ENCODE measurements at places on chromosomes 4 and X.

- no peak for DNase-seq
These were observed 30.5 kb upstream of the COL25A1 start for GRCh38 chr4:109332926-109333464.

DNA sequence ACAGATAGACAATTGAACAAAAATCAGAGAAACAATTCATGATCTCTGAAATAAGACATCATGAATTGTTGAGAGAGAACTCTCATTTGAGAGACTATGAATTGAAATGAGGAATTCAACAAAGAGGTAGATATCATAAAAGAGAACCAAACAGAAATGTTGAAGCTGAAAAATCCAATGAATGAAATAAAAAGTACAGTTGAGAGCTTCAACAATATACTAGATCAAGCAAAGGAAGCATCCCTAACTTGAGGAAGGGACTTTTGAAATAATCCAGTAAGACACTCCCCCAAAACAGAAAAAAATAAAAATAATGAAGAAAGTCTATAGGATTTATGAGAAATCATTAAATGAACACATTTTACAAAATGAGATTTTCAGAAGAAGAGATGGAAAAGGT is 310.0 kb upstream of the PCDH10 start:
- no peak for DNase-seq

DNA sequence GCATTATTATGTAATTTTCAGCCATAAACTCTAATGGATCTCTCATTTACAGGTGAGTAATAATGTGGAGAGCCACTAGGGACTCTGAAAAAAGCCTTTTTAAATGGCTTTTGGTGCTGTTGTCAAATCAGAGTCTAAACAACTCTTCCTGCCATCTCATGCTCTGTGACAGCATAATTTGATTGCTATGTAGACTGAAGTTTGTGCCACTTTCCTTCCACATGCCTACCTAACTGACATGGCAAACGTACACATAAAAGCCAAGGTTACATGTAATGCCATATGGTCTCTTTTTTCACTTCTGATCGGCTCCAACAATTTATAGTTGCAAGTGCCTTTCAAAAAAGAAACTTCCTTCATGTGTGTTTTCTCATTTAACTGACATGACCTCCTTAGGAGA is 94.3 kb downstream of the SH2D1A start:
- DNase-seq, result no peak

GRCh38 chr4:186149872-186150271 is 41.5 kb upstream of the CYP4V2 start:
- no peak for DNase-seq

- no peak for DNase-seq
These were observed 854.9 kb upstream of the HTR2C start for GRCh38 chrX:113728937-113729336.

- no peak for DNase-seq
These were observed 21.2 kb downstream of the NSG1 start for GRCh38 chr4:4408132-4408523.

DNA sequence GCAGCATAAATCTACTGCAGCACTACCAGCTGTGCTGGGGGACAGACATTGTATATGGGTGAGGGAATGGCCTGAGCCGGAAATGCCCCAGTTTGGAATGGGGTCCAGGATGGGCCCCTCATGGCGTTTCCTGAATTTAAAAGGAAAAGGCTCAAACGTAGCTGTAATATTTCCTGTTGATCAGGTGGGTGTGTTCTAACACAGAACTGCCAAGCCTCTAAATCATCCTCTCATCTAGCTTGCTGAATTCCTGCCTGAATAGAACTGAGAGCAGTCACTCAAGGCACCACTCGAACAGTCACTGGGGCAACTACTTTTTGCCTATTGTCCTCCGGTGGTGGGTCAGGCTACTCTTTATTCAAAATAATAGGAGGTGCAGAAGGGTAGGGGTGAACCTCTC is 28.7 kb downstream of the ADH6 start:
- no peak for DNase-seq

- DNase-seq, result no peak
These were observed 722 bp upstream of the TMEM33 start for GRCh38 chr4:41934514-41934900.

DNA sequence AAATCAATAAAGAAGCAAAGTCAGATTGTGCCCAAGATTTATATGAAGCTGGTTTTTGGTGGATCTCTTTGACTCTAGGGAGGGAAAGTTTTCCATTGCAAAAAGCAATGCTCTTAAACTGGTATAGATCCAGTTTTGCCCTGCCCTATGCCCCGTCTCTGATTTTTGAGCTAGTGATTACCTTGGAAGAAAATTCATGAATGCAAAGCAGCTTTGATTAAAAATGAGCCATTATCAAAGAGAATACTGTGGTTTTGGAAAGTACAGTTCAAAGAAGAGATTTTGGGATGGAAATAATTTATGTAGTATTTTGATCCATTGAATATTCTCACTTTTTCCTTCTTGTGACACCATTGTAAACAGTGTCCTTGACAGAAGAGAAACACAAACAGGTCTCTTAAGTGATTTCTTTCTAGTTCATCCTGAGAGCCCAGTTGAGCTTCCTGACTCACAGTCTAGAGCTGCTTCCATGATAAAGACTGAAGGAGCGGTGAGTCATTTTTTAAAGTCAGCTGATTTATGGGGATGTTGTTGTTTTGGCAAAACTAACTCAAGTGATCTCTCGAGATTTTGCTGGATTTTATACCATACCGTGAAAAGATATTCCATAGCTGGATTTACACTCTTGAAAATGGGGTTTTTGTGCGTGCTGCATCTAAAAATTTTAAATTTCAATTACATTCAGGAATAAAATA is 76.7 kb downstream of the AFF1 start:
- DNase-seq, result no peak

DNA sequence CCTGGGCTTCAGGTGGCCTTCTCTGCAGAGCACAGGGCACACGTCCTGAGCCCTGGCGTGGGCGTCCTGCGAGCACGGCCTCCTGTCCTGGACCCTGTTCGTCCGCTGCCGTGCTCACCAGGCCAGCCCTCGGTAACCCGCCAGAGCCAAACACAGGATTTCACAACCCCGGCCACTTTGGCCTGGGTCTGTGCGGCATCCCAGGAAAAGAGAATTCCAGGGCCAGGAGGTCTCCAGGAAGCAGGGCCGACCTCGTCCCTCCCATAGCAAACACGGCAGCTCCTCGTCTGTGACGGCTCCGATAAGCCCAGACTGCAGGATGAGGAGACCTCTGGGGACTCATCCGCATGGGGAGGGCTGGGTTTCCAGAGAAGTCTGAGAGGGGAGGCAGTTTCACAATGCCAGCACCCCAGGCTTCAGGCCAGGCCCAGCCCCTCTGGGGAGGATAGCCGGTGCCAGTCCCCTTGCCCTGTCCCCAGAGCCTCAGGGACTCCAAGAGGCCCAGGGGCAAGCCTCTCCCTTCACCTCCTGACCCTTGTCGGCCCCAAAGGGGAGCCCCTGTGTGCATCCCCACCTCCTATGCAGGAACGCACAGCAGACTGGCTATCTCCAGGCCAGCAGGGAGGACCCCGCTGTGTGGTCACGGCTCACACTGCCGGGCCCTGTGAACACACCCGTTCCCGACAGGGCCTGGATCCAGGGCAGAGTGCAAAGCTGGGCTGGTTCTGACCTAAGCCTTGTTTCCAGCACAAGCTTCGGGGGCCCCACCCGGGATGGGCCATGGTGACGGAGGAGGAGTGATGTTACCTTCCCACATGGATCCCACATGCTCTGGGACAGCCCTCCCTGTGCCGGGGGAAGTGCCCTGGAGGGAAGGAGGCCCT is 22.3 kb upstream of the HTRA3 start:
- DNase-seq, result no peak

DNA sequence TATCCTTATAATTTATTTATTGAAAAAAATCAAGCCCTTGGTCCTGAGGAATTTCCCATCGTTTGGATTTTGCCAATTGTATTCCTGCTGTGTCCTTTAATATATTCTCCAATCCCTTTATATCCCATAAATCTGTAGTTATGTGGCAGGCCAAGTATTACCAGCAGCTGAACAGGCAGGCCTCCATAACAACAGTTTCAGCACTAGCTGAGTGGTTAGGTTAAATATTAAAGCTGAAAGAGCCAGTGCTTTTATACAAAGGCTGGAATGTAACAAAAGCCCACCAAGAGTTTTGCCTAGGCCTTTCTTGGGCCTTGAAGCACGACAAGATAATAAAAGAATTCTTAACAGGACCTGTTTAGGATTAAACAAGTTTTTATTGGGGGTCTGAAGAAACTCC is 366.6 kb upstream of the GALNT7 start:
- DNase-seq, result no peak

DNA sequence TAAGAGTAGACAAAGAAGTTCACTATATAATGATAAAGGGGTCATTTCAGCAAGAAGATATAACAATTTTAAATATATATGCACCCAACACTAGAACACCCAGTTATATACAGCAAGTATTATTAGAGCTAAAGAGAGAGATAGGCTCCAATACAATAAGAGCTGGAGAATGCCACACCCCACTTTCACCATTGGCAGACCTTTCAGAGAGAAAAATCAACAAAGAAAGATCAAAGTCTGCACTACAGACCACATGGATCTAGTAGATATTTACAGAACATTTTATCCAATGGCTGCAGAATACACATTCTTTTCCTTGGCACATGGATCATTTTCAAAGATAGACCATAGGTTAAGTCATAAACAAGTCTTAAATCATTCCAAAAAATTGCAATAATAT is 479.7 kb upstream of the DIAPH2 start:
- DNase-seq, result no peak

DNA sequence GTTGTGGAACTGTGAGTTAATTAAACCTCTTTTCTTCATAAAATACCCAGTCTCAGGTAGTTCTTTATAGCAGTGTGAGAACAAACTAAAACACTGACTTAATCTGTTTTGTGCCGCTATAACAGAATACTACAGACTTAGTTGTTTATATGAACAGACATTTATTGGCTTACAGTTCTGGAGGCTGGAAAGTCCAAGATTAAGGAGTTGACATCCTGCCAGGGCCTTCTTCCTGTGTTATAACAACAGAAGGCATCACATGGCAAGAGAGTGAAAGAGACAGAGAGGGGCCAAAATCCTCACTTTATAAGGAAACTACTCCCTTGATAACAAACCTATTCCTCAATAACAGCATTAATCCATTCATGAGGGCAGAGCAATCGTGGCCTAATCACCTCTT is 42.5 kb upstream of the KCNIP4 start:
- DNase-seq, result no peak

- DNase-seq, result no peak
These were observed 18.2 kb downstream of the ELF4 start for GRCh38 chrX:130091980-130092522.

- no peak for DNase-seq
These were observed 11.0 kb upstream of the CXCL2 start for GRCh38 chr4:74109870-74110605.

- DNase-seq, result no peak
These were observed 11.3 kb downstream of the DOCK11 start for GRCh38 chrX:118506805-118507480.

DNA sequence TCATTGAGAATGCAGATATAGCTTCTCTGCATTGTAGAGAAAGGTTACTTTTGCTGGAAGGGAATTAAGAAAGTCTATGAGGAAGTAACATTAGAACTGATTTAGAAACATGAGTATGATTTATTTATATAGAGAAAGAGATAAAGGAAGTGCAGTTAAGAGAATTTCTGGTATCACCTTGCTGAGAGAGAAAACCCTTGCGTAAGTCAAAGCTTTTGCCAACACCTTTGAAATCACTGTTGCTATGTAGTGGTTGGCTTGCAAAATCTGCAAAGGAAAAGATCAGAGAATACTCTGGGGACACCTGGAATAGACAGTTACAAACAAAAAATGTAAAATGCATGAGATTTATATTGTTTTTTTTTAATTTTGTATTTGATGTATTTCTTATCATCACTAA is 137.3 kb upstream of the RXFP1 start:
- DNase-seq, result no peak

DNA sequence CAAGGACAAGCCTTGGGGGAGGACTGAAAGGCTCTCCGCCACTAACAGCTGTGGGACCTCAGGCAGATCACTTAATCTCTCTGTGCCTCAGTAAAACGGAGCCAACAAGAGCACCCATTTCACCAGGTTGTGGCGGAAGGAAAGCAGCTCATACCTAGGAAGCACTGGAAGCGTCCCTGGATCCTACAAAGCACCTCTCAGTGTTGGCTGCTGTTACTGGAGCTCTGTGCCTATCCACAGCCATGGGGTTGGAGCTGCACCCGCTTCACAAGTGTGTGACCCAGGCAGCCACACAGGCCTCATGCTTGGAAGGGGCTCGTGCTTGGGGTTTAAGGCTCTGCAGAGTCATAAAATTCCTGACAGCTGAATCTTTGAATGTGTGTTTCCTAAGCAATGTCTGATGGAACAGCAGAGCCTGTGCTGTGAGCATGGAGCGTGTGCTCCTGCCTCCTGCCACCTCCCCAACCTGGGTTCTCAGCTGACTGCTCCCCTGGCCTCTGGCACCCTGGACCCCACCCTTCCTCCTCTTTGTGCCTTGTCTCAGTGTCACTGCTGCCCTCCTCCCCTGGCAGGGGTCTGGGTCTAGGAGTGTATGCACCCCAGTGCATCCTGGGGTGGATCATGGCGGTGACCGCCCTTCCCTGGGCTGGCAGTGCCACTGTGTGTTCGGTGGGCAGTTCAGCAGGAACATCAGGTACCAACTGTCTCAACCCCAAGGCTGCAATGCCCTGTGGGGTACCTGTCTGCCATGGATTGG is 14.4 kb upstream of the MAN2B2 start:
- no peak for DNase-seq

DNA sequence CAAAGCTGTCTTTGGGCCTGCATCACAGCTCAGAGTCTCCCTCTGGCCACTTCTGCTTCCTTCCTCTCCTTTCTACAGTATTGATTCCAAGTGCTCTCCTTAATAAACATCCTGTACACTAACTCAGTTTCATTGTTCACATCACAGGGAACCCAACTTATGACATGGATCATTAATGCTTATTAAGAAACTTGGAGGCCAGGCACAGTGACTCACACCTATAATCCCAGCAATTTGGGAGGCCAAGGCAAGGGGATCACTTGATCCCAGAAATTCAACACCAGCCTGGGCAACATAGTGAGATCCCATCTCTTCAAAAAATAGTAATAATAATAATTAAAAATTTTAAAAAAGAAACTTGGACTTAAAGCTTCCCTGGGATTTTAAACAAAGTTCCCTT is 89.2 kb upstream of the EFHC2 start:
- no peak for DNase-seq

DNA sequence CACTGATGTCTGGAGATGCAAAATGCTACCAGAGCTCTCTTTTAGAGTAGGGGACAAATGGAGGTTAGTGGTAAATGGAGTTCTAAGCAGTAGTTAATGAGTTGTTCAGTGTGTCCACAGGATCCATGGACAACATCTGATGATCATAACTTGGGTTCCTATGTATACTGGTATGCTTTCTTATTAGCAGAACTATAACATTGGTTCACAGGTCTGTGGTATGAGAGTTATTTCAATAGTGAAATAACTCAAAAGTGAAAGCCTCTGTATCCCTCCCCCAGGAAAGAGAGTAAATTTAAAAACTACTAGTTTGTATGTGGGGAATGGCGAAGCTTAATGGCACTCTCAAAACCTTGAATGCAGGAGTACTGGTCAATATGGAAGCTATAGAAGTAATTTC is 363.5 kb upstream of the EMCN start:
- no peak for DNase-seq

GRCh38 chr4:23768541-23768940 is 121.3 kb downstream of the PPARGC1A start:
- DNase-seq, result no peak

- no peak for DNase-seq
These were observed 30.0 kb downstream of the CTBP1 start for GRCh38 chr4:1218634-1219565.

GRCh38 chrX:136865270-136866158 is 15.0 kb downstream of the RBMX start:
- DNase-seq, result no peak

GRCh38 chrX:73944563-73944908 is 359.4 kb upstream of the ZCCHC13 start:
- DNase-seq, result no peak

- DNase-seq, result no peak
These were observed 49.4 kb upstream of the PRR32 start for GRCh38 chrX:126770179-126770578.

All from stimulated activated CD8-positive, alpha-beta memory T cell treated with anti-CD3 and anti-CD28 coated beads, Interleukin-15, amount 100 ng/mL, for 24 hours (primary cell).